ENCODE measurements at places on chromosomes 7 and 10.

DNA sequence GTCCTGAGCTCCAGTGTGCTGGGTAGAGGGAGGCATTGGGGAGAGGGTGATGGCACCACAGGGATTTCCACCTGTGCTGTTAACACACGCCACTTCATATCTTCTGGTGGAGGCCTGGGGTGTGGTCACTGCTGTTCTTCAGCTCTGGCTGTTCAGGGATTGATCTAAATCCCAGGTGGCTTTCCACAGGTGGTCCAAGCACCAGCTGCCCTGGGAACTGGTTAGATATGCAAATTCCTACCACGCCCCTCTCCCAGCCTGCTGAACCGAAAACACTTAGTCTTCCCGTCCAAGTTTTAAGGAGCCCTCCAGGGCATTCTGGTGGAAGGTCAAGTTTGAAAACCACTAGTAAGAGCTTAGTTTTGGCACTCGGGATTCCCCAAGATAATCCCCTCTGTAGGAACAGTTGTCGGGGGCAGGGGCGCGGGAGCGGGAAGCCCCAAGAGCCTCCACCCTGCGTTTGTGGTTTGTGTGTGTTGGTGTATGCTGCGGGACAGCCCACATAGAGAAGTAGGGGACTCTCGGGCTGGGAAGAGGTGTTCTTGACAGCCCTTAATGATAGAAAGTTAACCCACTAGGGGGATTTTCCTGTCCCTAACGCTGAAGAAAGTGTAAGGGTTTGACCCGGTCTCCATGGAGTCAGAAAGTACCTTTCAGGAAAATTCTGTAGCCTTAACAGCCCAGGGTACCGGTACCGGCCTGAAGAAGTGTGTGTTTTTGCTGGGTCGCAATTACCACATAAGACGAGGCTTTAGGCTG is 5.1 kb downstream of the DEPP1 start:
- peak; percentile 13 for DNase-seq

DNA sequence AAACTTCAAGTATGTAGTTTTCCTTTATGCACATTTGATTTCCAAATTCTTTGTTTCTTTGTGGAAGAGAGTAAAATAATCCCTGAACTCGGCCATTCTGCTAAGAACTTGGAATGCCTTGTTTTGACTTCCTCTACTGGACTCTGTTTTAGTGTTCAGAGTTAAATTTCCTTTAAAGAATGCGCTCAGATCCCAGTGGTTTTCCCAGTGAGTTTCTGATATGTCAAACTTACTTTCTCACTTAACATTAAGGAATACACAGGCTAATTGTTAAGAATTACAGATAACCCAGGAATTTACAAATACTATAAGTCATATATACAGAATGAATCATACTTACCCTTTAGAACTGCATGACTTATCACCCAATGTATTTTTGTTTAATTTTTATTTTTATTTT is 1067.6 kb upstream of the CELF2 start:
- DNase-seq = no peak

- no peak for DNase-seq
Measured at GRCh38 chr7:75850235-75850634, 28.6 kb upstream of the RHBDD2 start.

DNA sequence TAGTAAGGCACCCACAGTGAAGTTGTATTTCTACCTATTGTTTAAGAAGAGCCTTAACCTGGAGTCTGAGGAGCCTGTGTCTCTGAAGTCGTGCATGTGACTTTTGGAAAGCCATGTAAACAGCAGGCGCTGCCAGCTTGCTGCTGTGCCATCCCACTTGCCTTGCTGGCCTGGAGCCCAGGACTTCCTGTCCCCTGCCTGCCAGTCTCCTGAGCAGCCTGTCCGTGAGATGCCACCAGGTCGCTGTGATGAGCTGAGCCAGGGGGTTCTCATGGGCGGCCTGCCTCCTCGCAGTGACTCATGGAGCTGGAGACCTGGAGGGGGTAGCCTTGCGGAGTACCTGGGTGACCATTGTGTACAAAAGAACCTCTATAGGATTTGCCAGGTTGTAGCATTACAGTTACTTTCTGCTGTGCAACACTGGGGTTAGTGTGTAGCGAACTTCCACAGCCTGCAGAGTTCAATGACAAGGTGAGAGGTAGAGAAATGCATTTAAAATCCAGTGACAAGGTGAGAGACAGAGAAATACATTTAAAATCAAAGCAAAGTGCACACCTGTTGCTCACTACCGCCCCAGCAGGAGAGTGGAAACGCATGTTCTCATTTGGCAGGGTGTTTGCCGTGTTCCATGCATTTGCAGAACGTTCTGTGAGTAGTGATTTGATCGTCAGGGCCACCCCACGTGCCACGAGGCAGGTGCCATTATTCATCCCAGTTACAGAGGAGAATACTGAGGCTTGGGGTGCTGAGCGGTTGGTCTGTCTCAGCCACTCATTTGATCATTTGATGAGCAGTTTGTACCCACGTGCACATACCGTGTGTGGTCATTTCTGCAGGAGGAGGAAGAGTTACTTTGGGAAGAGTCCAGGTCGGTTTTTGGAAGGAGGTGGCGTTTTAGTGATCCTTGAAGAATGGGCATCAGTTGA is 36.6 kb upstream of the BHLHA15 start:
- no peak for DNase-seq

DNA sequence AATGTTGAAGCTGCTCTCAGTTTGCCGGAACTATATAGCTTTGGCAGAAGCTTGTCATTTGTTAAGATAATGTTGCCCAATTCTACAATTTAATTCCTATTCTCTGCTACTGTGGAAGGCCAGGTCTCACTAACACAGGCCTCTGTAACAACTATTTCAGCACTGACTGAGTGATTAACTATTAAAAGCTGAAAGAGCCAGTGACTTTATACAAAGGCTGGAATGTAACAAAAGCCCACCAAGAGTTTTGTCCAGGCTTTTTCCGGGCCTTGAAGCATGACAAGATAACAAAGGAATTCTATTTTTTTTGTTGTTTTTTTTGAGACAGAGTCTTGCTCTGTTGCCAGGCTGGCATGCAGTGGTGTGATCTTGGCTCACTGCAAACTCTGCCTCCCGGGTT is 795.6 kb downstream of the PHTF2 start:
- DNase-seq = no peak

GRCh38 chr7:229184-229964 is 37.0 kb downstream of the FAM20C start:
- no peak for DNase-seq

- DNase-seq = peak; percentile 81
Measured at GRCh38 chr10:97196223-97197029, 10.7 kb upstream of the SLIT1 start.

DNA sequence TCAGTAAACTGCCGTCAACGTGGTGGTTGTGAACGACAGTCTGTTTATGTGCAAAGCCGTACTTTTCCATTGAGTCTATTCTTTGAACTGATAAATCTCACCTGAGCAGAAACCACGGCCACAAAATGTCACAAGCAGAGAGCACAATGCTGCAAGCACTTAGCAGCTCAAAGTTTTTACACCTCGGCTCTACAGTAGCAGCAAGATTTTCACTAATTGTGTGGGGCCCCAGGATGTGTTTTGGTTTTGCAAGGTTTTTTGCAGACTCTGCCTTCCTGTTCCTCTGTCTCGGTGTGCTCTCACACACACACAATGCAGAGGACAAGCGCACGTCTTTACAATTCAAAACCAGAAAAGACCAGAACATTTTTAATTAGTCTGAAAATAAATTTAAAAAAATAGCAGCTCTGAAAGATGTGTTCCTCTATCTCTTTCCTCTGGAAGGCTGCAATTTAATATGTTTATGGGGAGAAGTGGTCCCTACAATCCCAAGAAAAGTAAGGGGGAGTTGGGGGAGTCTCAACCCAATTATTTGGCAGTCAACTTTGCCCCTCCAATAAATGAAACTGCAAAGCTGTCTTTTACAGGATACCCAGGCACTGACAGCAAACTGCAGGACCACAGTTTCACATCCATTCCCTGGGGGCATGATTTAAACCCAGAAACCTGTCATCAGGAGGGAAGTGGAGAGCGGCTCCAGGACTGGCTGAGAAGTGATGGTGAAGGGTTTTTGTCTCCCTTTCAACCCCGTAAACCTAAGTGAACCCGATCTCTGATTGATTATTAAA is 73.8 kb upstream of the SFMBT2 start:
- DNase-seq = peak; percentile 88

GRCh38 chr7:1271656-1272055 is 39.0 kb downstream of the UNCX start:
- no peak for DNase-seq

Data from activated CD8-positive, alpha-beta T cell treated with anti-CD3 and anti-CD28 coated beads for 36 hours (primary cell).